ENCODE measurements at places on chromosomes 11 and 22. TPM values are rescaled to one million over a fixed set of nuclear protein-coding genes. Genes with fewer than 3 reads are reported as not detected.
A peak's percentile ranks its signal among the peaks of the same experiment; 100 is the strongest.

DNA sequence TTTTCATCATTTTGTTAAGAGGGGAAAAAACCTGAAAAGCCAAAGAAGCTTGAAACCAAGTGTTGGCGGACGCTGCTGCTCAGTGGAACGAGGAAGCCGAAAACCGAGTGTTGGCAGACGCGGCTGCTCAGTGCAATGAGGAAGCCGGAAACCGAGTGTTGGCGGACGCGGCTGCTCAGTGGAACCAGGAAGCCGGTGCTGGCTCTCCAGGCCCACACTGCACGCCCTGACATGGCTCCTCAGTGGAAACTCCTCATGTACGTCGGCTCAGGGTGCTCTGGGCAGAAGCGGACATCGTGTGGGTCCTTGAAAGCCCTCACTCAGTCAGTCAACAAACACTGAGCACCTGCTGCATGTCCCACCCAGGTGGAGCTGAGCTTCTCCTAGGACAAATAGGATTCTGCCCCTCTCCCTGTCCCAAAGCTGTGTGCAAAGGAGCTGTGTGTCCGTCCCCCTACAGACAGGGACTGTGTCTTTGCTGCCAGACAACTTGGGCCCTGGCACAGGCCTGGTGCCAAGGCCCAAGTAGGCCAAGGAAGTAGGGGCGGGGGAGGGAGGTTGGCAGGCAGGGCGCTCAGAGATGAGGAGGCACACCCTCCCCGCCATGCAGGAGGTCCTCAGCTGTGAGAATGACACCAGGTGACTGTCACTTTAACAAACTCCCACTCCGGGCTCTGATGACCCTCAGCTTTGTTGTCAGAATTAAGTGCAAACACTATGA, 37.3 kb downstream of the PHF21B start:
- no peak for DNase-seq

The TRIM48 gene
- total RNA-seq, result not detected

DNA sequence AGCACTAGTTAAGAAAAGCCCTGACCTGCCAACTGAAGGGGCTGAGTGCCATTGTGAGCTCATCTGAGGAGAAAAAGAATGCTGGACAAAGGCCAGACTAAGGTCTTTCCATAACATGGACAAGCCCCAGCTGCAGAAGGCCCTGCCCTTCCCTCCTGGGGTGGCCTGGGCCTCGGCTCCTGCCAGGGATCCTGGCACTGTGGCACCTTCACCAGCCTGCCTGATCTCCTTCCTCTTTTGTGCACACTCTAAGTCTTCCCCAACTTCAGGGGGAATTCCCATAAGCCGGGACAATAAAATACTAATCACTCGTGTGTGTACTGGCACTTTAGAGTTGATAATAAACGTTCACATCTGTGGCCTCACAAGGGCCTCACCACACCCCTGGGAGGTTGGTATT, 9.9 kb downstream of the TMPRSS13 start:
- peak; percentile 20 for DNase-seq

The KRTAP5-1 gene
- not detected for total RNA-seq

DNA sequence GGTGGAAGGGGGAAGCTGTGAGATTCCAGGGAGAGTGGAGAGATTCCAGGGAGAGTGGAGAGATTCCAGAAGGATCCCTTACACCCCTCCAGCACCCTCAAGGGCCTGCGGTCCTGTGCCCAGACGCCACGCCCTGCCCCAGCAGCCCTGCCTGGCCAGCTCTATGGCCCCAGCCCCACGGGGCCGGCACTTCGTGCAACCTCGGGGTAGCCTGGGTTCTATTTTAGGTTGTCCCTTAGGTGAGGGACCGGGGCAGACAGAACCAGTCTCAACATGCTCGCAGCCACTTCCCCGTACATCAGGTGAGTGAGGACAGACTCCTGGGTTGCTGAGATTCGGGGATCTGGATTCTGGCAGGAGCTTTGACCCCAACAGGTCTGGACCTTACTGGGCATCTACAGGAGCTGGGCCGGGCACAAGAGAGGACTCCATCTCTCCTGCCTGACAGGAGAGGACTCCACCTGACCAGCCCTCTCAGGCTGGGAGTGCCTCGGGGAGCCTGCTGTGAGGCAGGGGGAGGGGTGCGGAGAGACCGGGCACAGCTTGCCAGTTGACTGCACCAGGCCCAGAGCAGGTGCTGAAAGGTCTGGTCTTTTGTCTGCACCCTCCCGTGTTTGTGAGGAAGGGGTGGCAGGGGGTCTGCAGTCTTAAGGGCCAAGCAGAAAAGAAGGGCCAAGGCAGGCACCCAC, 8.5 kb upstream of the ADORA2A start:
- no peak for DNase-seq

The BACE1 gene
- total RNA-seq, result 1.1 TPM

DNA sequence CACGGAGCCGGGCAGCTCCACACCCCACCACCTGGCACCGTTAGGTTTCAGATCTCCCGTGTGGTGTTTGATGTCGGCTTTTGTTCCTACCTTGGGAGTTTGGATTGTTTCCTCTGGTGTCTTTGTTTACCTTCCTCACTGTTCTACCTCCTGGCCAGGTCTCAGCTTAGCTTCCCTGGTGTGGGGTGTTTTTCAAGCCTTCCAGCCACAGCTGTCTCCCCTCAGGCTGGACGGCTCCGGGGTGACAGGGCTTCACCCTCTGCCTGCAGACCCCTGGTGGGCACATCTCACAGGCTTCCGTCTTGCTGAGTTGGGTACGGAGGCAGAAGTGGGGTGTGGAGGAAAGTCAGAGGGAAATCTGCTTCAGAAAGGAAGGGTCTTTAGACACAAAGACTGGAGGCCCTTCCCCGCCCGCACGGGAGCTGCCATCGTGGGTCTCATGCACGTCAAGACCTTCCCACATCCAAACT, 59.6 kb upstream of the EMID1 start:
- peak; percentile 12 for DNase-seq

The TUBA8 gene
- 3.7 TPM for total RNA-seq

- DNase-seq, result no peak
These were observed 15.2 kb downstream of the ATXN10 start for GRCh38 chr22:45686836-45687235.

Measured in activated naive CD8-positive, alpha-beta T cell treated with anti-CD3 and anti-CD28 coated beads, Interleukin-2, amount 10 ng/mL, durations not matched to agents 7 days and 5 days (primary cell).